ENCODE measurements at places on chromosomes 2 and 18. TPM values are rescaled to one million over a fixed set of nuclear protein-coding genes. Genes with fewer than 3 reads are reported as not detected.

DNA sequence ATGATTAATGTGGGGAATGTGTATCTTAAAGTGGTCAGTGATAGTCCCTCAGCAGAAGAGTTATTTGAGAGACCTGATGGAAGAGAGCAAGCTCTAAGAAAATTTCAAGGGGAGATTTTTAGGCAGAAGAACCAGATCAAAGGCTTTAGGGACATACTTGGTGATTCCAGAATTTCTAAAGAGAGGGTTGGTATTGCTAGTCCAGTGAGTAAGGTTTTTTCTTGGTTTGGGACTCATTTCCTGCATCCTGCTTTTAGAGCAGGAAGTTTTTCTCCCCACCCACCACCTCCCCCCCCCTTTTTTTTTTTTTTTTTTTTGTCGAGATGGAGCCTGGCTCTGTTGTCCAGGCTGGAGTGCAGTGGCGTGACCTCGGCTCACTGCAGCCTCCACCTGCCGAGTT, 42.7 kb upstream of the DYSF start:
- DNase-seq: no peak

DNA sequence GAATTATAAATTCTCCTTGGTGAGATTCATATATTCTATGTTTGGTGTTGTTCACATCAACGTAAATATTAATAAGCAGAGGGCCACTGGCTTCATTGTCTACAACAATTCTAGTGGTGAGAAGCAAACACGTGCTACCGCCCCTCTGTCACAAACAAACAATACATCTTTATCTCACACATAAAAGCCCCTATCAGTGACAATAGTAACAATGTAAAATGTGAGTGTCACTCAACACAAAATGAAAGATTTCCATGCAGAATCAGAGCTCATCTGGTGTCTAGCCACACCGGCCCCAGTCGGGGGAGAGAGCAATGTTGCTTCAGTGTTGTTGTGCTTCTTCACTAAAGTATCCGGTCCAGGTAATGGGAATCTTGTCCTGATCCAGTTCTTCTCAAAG, 932.6 kb downstream of the SOCS6 start:
- DNase-seq: no peak

- DNase-seq: no peak
These were observed 89.7 kb upstream of the CXCR4 start for GRCh38 chr2:136207665-136208064.

- no peak for DNase-seq
These were observed 28.6 kb downstream of the GREB1 start for GRCh38 chr2:11562476-11562875.

Gene KIF1A
- 1.4 TPM for total RNA-seq

All from K562 (cell line).